ENCODE measurements at places on chromosomes 13 and 19.

- DNase-seq: no peak
These were observed 27.3 kb upstream of the ZNF254 start for GRCh38 chr19:24059563-24060295.

DNA sequence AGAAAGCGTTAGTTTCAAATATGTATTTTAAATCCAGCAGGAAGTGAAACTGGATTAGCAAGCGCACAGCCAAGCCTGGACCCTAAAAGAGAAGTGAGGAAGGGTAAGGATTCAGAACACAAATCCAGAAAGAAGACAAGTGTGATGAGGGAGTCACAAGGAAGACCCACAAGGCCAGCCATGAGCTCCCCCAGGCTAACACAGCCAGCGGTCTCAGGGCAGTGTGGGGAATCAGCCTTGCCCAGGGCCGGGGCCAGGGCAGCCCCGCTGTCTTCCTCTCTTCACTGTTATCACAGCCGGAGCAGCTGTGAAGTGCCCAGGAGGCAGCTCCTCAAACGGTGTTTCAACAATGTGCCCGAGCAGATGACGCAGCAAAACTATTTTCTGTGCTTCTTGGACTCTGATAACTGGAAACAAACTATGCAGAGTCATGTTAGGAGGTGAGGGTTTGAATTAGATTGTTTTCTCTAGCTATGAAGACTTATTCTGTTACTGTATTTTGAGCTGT is 12.2 kb upstream of the CDC16 start:
- no peak for DNase-seq

DNA sequence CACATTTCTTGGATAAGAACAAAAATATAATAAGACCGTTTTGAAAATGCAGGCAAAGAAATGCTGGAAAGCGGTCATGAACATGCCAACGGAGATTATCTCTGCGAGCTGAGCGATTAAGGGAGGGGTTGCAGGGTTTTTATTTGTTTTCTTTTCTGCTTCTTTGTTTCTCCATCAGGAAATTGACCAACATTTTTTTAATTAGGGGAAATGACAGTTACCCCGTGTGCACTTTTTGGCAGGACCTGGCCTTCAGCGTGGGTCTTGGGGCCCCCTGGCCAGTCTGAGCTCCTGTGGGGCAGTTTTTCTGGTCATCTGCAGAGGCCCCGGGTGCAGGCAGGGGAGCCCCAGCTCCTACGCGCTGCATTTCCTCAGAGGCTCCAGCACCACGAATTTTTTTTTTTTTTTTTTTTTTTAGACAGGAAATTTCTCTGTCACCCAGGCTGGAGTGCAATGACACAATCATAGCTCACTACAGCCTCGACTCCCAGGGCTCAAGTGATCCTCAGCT is 31.3 kb upstream of the HOMER3 start:
- DNase-seq: peak; percentile 10

DNA sequence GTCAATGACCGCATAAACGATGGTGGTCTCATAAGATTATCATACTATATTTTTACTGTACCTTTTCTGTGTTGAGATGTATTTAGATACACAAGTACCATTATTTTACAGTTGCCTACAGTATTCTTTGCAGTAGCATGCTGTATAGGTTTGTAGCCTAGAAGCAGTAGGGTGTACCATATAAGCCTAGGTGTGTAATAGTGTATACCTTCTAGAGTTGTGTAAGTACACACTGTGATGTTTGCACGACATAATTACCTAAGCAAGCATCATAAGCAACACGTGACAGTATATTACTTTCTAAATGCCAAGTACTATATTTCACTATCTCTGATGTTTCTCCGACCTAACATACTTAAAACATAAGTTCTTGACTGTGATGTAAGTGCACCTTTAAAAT is 2.7 kb downstream of the LPAR6 start:
- DNase-seq: no peak

- DNase-seq: no peak
These were observed 133.2 kb downstream of the LMO7 start for GRCh38 chr13:75769141-75769905.

- no peak for DNase-seq
These were observed 2.2 kb downstream of the CERS1 start for GRCh38 chr19:18893587-18894253.

DNA sequence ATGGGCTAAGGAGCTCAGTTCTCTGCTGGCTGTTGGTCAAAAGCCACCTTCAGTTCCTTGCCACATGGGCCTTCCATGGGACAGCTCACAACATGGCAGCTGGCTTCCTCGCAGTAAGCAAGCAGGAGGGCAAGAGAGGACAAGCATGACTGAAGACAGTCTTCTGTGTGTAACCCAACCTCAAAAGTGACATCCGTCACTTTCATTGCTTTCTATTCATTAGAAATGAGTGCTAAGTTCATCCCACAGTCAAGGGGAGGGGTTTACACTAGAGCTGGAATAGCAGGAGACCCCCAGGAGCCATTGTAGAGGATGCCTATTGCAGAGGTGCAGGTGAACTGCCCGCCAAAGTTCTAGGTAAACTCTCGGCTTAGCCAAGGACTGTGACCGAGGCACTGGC is 163.3 kb downstream of the NUFIP1 start:
- DNase-seq: no peak

DNA sequence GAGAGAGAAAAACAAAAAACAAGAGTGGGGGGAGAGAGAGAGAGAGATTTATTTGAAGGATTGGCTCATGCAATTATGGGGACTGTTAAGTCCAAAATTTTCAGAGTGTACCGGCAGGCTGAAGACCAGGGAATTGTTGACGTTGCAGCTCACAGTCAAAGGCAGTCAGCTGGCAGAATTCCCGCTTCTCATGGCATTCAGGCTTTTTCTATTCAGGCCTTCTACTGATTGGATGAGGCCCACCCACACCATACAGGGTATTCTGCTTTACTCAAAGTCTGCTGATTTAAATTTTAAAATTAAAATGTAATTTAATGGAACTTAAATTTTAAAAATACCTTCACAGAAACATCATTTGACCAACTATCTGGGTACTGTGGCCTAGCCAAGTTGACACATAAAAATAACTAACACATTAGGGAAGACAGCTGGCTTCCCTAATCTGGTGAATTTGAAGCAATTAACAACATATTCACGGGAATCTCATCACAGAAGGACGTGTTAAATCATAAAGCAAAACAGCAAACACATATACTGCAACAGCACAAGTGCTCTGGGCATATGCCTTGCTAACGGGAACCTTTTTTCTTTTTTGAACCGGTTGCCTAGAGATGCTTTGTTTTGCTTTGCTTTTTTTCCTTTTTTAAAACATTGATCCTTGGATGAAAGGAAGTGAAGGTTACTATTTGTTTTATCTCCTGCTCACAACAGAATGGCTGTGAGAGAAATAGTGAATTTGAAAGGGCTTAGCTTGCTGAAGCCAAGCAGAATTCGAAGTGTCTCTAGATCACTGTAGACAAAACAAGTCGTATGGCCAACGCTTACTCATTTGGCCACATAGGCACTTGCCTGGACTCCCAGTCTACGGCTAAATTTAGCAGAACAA is 505.1 kb downstream of the IRS2 start:
- DNase-seq: no peak

Measured in activated CD4-positive, alpha-beta memory T cell treated with anti-CD3 and anti-CD28 coated beads for 36 hours (primary cell).